ENCODE measurements at places on chromosomes 16 and 17.

DNA sequence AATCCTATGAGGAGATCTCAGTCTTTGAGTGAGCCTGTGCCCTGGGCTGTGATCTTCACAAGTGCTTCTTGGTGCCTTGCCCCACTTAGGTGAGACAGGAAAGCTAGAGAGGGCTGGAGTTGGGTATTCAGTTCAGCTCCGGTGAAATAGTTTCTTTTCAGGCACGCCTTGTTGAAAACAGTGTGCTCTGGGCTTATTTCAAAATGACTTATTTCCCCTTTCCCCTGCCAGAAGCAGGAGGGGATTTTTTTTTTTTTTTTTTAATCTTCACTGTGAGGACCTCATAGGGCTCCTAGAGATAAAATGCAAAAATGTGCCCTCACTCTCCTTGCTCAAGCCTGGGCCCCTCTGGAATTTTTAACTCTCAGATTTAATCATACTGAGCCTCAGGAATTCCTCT lies 27.2 kb downstream of the MOSMO start:
- no peak for DNase-seq

DNA sequence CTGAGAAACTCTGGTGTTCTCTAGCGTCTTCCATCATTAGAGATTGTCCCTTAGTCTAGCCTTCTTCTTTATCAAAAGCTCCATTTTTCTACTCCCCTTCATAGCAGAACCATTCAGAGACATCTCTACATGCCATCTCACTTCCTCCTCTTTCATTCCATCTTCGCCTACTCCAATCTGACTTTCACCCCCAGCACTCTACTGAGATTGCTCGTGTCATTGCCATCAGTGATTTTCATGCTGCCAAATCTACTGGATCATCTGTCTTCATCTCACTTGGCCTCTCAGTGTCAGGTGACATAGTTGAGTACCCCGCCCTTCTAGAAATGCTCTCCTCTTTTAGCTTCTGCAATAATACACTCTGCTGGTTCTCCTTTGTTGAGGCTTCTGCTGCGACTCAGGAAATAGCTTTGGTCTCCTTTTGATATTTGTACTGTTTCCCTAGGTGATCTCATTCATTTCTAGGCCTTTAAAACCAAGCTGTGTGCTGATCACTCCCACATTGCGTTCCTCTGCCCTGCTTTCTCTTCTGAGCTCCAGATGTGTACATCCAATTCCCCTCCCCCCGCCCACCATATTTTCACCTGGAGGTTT lies 119.1 kb downstream of the FTO start:
- DNase-seq = no peak

DNA sequence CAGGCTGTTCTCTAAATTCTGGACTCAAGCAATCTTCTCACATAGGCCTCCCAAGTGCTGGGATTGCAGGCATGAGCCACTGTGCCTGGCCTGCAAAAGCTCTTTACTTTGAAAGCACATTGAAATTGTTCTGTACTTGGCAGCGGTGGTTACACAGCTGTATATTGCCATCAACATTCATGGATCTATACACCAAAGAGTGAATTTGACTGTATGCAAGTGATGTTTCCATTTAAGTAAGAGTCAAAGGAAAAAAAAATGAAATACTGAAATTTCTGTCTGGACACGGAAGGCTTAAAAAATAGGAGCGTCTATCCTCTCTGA lies 450.6 kb upstream of the PSMD7 start:
- no peak for DNase-seq

DNA sequence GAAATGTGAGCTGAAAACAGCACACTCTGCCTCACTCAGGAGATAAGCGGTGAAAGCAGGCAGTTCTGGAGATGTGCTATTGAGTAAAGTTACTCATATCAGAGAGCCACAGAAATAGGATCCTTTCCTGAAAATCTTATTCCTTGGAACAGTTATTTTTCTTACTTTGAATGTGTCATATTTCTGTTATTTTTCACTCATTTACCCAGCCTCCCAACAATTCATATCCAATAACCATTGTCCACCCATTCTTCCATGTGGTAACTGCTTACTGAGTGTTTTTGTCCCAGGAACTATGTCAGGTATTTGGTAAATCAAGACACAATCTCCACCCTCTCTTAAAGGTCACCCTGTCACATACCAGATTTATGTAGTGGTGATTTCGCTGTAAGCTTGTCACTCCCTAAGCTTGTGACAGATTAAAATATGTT lies 144.9 kb downstream of the PARN start:
- DNase-seq = no peak

DNA sequence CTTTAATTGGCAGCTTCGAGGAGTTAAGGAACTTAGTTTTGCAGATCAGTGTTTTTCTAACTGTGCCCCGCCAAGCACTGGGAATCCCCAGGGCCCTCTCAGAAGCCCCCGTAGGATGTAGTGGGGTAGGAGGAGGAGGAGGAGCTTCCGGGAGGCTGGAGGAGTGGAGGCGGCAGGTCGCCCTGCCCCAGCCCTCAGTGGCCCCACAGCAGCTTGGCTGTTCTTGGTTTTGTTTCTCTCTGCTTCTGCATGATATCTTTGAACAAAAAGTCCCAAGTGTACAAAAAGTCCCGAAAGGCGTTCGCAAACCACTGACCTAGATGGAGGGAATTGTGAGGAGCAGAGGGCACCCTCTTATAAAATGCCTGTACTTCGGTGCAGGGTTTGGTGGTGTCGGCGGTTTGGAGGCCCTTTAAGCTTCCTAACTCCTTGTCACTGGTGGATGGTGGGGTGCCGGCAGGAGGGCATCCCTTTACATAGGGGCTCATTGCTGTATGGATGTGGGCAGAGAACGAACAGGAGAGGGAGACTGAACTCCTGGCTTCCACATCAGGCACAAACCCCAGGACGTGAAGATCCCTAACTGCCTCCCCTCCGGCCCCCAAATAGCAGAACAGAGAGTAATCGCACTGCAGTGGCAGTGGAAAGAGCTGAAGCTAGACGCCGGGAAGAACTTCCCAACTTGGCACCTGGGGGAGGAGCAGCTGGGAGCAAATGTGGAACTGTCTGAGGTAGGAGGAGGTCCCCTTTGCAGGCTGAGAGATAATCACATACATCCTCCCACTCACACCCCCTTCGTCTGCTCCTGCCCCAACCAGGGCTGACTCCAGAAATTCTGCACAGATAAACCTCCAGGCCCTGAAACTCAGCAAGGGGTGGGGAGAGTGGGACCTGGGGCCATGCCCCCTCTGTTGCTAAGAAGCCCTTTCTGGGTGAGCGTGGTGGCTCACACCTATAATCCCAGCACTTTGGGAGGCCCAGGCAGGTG lies 20.1 kb downstream of the EPOP start:
- peak; percentile 55 for DNase-seq

DNA sequence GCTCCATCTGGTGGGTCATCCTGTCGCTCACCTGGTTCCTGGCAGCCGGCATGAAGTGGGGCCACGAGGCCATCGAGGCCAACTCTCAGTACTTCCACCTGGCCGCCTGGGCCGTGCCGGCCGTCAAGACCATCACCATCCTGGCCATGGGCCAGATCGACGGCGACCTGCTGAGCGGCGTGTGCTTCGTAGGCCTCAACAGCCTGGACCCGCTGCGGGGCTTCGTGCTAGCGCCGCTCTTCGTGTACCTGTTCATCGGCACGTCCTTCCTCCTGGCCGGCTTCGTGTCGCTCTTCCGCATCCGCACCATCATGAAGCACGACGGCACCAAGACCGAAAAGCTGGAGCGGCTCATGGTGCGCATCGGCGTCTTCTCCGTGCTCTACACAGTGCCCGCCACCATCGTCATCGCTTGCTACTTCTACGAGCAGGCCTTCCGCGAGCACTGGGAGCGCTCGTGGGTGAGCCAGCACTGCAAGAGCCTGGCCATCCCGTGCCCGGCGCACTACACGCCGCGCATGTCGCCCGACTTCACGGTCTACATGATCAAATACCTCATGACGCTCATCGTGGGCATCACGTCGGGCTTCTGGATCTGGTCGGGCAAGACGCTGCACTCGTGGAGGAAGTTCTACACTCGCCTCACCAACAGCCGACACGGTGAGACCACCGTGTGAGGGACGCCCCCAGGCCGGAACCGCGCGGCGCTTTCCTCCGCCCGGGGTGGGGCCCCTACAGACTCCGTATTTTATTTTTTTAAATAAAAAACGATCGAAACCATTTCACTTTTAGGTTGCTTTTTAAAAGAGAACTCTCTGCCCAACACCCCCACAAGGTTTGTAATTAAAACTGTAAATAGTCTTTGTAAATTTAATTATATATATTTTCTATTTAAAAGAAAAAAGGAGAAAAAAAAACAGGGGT lies 1.7 kb downstream of the FZD2 start:
- no peak for DNase-seq

- no peak for DNase-seq
Observed at GRCh38 chr17:74904687-74905409, 11.4 kb upstream of the FADS6 start.

- DNase-seq = no peak
Observed at GRCh38 chr17:77681861-77682260, 276.6 kb upstream of the TNRC6C start.

DNA sequence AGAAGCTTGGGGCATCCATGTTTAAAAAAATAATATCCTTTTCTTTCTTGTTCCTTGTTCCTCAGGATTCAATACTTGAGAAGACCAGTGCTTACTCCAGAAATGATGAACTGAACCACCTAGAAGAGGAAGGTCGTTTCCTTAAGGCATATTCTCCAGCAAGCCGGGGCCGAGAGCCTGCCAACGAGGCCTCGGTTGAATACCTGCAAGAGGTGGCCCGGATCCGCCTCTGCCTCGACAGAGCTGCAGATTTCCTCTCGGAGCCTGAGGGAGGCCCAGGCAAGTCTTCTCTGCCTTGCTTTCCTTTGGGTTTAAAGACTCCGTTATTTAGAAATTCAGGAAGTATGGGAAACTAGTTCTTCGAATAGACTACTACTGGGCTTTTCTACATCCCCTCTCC lies 42.5 kb upstream of the ENDOV start:
- DNase-seq = no peak

DNA sequence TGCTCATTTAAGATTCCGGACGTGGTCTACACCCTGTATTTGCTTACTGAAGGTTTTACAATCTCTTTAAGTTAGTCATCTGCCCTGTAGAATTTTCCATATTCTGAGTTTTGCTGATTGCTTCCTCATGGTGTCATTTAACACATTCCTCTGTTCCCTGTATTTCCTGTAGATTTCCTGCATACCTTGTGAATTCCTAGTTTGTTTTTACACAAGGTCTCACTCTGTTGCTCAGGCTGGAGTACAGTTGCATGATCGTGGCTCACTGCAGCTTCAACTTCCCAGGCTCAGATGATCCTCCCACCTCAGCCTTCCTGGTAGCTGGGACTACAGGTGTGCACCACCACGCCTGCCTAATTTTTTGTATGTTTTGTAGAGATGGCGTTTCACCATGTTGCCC lies 66.8 kb downstream of the CMIP start:
- DNase-seq = no peak

DNA sequence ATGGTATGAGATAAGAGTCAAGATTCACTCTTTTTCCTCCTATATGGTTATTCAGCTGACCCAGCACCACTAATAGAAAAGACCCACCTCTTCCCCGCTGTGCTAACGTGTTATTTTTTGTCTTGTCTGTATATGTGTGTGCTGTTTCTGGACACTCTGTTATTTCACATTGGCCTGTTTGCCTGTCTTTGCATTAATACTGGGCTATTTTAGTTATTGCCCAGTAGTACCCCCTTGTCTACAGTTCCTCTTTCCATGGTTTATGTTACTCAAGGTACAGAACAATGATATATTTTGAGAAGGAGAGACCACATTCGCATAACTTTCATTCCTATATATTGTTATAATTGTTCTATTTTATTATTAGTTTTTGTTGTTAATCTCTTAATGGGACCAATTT lies 74.0 kb upstream of the SIAH1 start:
- no peak for DNase-seq

DNA sequence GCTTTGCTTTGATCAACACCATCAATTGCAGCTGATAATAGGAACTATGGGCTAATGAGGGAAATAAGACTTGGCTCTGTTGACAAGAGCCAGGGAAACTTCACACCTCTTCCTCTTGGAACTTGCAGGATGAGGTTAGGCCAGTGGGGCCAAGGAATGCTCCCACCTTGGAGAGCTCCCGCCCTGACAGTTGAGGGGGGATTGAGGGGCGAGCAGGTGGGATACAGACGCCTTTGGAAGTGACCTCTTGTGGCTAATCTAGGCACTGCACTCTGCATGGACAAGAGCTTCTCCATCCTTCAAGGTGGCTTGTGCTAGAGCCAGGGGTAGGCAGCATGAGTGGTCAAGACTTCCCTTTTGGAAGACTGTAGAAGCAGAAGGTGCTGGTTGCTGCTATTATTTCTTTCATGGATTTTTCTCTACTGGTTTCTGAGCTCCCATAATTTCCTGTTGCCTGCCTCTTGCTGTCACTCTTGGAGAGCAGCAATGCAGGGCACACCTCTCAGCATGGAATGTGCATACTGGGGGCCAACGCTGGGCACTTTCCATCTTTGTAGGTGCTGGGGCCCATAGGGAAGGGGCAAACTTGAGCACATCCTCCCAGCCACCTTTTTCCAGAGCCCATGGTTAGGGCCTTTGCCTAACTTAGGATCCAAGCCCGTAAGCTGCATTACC lies 2.3 kb upstream of the PHF12 start:
- DNase-seq = peak; percentile 70

DNA sequence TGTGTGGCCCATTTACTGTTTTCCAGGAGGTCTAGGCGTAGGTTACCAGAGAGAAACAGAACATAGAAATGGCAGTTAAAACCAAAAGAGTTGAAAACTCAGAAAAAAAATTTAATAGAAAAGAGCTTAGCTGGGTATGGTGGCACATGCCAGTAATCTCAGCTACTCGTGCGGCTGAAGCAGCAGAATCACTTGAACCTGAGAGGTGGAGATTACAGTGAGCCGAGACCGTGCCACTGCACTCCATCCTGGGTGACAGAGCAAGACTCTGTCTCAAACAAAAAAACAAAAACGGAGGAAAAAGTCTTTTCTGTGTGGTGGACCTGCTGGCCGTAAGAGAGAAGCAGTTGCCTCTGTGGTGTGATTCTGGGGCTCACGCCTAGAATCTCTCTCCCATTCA lies 35.8 kb downstream of the MRTFB start:
- no peak for DNase-seq

- no peak for DNase-seq
Observed at GRCh38 chr17:7558544-7559319, at the start of gene TNFSF13. Gene TNFSF13 (plus strand): TSS chr17:7558750. CDS start chr17:7559040, 290 bp downstream.

- DNase-seq = no peak
Observed at GRCh38 chr17:76635659-76636360, 7.7 kb downstream of the ST6GALNAC1 start.

GRCh38 chr17:50542795-50543774 lies 3.9 kb upstream of the SPATA20 start:
- no peak for DNase-seq

GRCh38 chr17:6927290-6928126 lies 68.3 kb upstream of the ALOX12 start:
- DNase-seq = no peak

Data from activated CD8-positive, alpha-beta memory T cell treated with anti-CD3 and anti-CD28 coated beads, Interleukin-2, amount 50 U/mL, for 48 hours (primary cell).